ENCODE measurements at places on chromosomes 11 and 22.

DNA sequence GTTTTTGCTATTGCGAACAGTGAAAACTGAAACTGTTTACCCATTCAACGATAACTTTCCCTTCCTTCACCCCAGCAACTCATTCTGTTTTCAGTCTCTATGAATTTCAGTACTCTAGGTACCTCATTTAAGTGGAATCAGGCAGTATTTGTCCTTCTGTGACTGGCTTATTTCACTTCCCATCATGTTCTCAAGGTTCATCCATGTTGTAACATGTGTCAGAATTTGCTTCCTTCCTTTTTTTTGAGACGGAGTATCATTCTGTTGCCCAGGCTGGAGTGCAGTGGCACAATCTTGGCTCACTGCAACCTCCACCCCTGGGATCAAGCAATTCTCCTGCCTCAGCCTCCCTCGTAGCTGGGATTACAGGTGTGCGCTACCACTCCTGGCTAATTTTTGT, 23.7 kb downstream of the HTR3B start:
- no peak for DNase-seq

DNA sequence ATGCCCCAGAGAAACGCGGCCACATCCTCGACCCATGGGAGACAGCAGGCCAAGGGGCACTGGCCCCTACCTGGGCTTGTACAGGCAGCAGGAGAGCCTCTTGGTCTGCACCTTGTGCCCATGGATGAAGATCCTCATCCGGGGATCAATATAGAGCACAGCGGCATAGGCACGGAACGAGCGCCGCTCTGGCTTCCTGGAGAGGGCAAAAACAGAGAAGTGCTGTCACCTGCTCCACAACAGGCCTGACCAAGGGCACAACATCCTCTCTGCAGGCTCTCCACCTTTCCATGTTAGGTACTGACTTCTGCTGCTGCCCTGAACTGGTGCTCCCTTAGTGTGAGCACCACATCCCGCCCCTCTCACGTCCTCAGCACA, 27.2 kb downstream of the MORC2 start:
- no peak for DNase-seq

DNA sequence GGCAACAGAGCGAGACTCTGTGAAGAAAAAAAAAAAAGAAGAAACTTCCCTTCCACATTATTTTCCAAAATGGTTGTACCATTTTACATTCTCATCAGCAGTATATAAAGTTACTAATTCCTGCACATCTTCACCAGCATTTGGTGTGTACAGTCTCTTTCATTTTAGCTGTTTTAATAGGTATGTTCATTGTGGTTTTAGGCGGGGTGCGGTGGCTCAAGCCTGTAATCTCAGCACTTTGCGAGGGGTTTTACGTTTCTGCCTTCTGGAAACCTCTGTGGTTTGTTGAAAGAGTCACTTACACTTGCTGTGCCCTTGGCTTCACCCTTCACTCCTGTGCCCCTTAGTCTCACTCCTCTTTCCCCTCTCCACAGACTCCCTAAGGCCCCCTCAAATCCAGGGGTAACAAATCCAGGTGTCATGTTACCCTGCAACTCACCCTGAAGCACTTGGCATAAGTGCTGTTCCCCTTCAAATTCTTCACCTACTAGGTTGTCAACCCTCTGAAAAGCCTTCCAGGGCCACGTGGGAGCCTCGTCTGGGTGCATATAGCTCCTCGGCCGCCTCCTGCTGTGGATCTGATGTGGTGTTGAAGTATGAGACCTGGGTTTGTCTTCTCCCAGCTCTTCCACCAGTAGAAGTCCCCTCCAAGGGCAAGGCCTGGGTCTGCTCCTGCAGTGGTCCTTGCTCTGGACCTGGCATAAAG, 20.8 kb downstream of the TOB2 start:
- DNase-seq = no peak

GRCh38 chr11:129699711-129700304, 115.8 kb upstream of the TMEM45B start:
- DNase-seq = no peak

- DNase-seq = no peak
Observed at GRCh38 chr11:33320814-33321330, 63.7 kb downstream of the HIPK3 start.

DNA sequence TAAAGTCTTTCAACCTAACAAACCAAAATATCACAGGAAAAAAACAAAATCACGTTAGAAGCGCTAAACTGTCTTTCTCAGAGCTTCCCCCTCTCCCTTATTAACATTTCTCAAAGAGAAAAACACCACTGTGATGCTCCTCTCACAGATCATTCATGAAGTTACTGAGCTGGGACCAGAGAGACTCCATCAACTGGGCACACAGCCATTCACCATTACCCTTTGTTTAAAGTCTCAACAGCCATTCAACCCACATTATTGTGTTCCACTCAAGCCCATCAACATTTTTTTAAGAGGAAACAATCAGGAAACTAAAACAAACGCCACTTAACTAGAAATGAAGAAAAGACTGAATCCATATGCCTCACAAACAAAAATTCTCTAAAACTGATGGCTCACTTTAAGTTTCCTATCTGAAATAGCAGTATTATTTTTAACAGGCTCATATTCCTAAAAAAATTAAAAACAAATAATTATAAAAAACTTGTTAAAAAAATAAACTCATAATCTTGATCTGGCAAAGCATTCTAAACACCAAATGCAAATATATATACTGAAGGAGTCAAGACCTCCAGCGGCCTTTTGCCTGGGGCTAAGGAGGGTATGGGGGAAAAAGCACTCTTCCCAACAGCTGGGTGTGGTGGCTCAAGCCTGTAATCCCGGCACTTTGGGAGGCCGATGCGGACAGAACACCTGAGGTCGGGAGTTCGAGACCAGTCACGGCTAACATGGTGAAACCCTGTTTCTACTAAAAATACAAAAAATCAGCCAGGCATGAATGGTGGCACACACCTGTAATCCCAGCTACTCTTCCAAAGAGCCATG, 14.0 kb downstream of the CELF1 start:
- no peak for DNase-seq

- peak; percentile 50 for DNase-seq
Observed at GRCh38 chr11:70825893-70826540, 426.4 kb downstream of the SHANK2 start.

GRCh38 chr11:75802913-75803820, 11.8 kb upstream of the UVRAG start:
- peak; percentile 42 for DNase-seq

- no peak for DNase-seq
Observed at GRCh38 chr11:69894181-69894611, 75.0 kb upstream of the FGF3 start.

- no peak for DNase-seq
Observed at GRCh38 chr11:105204636-105205035, 65.1 kb upstream of the CARD18 start.

DNA sequence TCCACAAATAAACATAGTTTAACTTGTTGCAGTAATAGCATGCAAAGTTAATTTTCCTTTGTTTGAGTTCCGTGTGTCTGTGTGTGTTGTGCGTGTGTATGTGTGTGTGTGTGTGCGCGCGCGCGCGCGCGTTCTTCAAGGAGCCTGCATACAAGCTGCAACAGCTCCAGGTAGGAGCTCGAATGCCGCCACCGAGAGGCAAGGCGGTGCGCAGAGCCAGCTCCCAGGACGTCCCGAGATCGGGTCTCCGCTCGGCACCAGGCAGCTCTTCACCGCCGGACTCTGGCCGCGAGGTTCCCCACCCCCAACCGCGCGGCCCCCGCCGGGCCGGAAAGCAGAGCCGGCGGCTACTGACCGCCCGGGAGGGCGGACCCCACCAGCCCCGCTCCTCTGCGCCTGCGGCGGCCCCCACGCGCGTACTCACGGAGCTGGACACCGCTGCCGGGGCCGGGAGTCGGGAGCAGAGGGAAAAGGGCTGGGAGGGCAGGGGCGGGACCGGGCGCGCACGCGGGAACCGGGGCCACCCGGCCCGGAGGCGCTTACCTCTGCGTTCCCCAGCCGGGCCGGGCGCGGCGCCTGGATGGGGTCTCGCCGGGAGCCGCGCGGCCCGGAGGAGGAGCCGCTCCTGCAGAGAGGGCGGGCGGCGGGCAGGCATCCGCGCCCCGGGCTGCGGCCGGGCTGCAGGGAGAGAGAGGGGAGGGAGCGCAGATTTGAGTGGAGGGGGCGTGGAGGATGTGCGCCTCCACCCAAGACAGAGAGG, 40.4 kb upstream of the AKIP1 start:
- peak; percentile 26 for DNase-seq

DNA sequence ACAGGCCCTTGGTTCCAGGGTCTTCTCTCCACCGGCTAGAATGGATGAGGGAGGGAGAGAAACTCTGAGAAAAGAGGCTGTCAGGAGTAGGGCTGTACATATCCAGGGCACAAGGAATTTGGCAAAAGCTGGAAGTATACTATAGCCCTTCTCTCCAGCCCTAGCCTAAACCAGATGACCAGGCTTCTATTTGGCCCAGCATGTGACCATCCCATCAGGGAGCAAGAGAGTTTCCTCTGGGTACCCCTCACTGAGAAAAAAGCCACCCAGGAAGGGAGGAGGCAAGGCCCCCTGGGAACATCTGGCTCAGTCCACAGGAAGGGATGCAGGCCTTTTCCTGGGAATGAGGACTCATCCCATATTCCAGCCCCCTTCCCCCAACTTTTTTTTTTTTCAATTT, 8.3 kb downstream of the CD44 start:
- DNase-seq = no peak

DNA sequence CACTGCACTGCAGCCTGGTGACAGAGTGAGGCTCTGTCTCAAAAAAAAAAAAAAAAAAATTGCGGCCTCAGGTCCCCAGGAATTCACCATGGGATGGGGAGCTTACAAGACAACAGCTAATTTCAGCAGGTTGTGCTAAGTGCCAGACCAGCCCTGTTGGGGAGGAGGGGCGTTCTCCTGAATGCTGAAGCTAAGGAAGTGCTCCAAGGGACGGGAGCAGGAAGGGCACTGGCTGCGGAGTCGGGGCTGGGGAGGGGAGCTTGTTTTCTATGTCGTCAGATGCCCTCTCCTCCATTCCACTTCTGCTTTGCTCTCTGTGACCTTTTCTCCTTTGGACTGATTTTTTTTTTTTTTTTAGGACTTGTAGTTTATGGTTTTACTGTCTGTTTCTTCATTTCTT, 4.5 kb downstream of the ADAMTS15 start:
- no peak for DNase-seq

GRCh38 chr11:35723913-35724312, 61.3 kb downstream of the TRIM44 start:
- DNase-seq = no peak

- no peak for DNase-seq
Observed at GRCh38 chr11:21794306-21794705, 398.6 kb upstream of the ANO5 start.

DNA sequence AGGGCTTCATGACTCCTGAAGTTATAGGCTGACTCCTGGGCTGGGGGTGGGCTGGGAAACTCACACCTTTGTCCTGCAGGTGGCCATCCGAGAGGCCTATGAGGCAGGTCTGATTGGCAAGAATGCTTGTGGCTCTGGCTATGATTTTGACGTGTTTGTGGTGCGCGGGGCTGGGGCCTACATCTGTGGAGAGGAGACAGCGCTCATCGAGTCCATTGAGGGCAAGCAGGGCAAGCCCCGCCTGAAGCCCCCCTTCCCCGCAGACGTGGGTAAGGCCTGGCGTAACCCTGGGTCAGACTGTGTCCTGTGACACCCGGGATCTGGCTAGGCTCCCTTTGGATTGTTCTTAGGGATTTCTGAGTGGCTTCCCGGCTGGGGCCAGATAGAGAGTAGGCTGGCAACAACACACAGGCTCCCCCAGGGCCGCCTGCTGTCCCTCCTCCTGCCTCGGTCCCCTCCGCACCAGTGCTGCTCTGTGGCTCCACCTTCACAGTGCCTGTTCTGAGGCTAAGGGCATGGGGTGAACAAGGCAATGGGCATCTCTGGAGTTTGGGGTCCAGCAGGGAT, 3.6 kb downstream of the NDUFV1 start:
- no peak for DNase-seq

- no peak for DNase-seq
Observed at GRCh38 chr11:65132988-65133700, 1.2 kb downstream of the SYVN1 start.

DNA sequence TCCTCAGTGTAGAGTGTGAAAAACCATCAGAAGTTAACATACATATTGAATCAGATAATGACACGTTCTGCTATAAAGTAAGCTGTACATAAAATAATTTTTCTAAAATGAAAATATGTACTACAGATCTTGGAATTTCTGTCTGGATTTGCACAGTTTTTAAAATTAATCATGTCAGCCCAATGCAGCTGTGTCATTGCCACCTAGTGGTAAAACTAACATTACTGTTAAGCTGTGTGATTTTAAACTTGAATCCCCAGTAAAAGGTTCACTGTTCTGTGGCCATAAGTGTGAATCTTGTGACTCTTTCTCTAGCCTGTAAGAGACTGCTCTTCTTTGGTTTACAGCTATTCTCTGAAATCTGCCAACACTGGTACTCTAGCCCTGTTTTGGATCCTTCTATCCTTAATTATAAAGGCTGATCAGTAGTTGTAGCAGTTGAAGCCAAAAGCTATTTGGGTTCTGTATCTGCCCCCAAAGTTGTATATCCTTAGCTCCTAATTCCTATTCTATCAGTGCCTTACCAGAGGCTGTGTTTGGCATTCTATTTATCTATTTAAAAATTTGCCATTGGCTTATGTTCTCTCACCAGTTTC, 4.0 kb downstream of the JRKL start:
- DNase-seq = no peak

- no peak for DNase-seq
Observed at GRCh38 chr11:30565027-30565426, 21.1 kb downstream of the MPPED2 start.

- DNase-seq = no peak
Observed at GRCh38 chr22:30841273-30841672, 127.3 kb downstream of the MORC2 start.
